Foreskin keratinocyte (primary cell): ENCODE measurements at places on chromosomes 11 and 22.

- no peak for DNase-seq
Observed at GRCh38 chr11:20127671-20128527, 32.4 kb downstream of the DBX1 start.

- DNase-seq, result no peak
Observed at GRCh38 chr11:117319214-117319840, 3.3 kb upstream of the BACE1 start.

DNA sequence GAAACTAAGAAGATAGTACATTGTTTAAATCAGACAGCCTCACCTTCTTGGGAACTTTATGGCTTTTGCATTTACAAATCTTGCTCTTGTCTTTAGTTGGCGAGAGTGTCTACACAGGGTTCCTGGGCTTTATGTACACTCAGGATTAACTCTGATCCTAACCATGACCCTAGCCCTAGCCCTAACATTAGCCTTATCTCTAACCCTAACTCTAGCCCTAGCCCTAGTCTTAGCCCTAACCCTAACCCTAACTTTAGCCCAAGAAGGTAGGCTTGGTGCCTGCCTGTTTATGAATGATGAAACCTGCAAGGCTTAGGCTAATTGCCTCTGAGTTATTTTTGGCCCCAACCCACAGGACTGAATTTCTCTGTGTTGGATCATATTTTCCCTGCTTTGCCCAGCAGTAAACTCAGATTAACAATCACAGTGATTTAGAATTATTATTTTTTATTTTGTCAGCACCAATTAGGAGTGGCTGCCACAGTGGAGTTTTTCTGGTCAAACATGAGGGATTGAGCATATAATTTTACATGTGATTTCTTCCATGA, 44.1 kb upstream of the OR9Q1 start:
- DNase-seq, result no peak

DNA sequence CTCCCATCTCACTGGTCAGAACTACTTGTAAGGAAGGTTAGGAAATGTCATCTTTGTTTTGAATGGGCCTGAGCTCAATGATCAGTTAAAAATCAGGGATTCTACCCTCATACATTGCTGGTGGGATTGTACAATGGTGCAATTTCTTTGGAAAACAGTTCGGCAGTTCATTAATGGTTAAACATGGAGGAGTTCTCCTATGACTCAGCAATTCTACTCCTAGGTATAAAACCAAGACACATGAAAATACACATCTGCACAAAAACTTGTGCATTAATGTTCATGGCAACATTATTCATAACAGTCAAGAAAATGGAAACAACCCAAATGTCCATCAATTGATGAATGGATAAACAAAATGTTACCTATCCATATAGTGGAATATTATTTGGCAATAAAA, 4.9 kb upstream of the APOA5 start:
- no peak for DNase-seq

DNA sequence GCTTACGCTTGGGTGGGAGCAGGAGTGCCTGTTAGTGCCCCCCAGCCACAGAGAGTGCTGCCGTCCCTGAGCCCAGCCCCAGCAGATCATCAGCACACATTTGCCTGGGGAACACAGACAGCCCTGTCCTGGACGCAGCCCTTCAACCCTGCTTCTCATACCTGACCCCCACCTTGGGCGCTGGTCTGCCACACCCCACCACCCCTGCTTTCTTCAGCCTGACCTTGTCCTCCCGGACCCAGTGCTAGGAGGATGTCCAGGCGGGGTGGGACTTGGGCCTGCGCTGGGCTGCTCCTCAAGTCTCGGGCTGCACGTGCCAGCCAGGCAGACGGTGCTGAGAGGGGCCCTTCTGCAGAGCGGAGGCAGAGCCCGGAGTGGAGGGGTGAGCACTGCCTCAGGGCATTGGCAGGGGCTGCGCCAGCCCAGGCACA, 119.2 kb downstream of the KCNQ1OT1 start:
- DNase-seq, result no peak

- no peak for DNase-seq
Observed at GRCh38 chr11:134662629-134663360, 250.8 kb upstream of the B3GAT1 start.

GRCh38 chr11:119993722-119994121, 144.2 kb downstream of the TRIM29 start:
- no peak for DNase-seq

DNA sequence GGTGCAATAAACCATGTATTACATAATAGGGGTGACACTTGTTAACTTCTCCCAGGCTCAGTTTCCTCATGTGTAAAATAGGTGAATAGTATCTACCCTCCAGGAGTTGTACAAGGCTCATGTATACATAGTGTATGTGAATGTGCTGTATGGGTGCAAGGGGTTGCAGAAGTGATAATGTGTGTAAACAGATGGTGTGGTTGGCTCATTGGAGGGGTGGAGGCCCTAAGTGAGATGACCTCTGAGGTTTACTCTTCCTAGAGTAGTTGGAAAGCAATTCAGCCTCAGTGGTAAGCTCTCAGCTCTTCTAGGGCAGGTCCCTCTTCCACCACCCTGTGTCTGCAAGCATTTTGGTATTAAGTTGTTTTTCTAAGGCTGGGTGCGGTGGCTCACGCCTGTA, 102.4 kb downstream of the PTPRJ start:
- DNase-seq, result no peak

DNA sequence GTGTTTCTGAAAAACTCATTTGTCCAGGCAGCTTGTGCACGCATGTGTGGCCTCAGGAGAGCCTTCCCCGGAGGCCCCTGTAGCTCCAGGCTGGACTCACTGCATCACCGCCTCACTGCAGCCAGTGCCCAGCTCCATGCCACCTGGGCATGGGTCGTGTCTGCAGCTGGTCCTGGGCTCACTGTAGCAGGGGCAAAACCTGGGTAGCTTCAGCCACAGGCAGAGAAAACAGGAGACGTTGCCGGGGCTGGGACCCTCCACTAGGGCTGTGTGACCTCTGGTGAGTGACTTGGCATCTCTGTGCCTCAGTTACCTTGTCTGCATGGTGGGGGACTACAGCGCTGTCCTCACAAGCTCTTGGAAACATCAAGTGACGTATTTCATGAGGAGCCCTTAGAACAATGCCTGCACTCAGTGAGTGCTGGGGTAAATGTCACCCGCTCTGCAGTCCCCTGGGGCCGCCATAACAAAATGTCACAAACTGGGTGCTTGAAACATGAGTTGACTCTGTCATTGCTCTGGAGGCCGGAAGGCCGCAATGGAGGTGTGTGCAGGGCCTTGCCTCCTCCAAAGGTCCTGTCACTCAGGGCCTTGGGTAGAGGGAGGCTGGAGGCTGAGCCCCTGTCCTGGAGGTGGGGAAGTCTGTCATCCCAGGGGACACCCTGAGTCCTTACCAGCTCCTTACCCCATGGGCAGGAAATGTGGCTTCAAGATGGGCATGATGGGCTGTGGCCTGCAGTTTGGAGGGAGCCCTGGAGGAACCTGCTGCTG, 488.7 kb downstream of the TBC1D22A start:
- DNase-seq, result no peak

GRCh38 chr11:93957397-93957952, 63.7 kb upstream of the HEPHL1 start:
- DNase-seq, result no peak

DNA sequence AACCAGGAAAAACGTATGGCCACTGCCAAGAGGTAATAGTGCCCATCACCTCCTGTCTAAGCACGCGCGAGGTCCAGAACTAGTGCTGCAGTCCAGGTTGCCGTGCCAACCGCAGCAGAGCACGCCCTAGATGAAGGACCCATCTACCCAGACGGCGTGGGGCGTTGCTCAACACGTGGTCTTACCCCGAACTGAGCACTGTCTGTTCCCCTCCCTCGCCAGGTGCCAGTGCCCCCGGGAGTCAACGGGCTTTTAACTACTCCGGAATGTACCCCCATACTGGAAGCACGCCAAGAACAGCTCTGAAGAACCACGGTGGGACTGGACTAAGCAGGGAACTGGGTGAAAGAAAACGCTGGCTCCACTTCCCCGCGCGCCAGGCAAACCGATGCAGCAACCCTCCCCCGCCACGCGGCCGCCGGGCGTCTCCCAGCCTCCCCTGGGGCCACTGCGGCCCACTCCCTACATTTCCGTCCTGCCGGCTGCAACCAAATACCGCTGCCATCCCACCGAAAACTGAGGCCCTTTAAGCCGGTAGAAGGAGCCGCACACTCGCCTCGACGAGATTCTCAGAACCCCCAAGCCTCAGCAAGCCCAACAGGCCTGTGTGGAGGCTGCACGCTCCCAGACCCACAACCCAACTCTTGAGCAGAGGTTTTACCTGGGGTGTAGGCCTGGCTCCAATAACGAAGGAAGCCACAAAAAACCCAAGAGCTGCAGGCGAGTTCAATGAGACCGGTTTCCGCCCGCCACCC, at the start of gene HSPA8:
TSS of gene HSPA8 (minus strand) at position 734 of the 755 bp plus-strand sequence. CDS start 812 bp downstream, outside the sequence.
- peak; percentile 37 for DNase-seq

- DNase-seq, result no peak
Observed at GRCh38 chr11:112863305-112863704, 97.9 kb upstream of the NCAM1 start.

GRCh38 chr22:31361743-31362142, 15.6 kb upstream of the PATZ1 start:
- DNase-seq, result no peak

GRCh38 chr11:79813551-79813950, 372.7 kb upstream of the TENM4 start:
- DNase-seq, result no peak

- no peak for DNase-seq
Observed at GRCh38 chr11:121808096-121808495, 307.9 kb downstream of the BLID start.

DNA sequence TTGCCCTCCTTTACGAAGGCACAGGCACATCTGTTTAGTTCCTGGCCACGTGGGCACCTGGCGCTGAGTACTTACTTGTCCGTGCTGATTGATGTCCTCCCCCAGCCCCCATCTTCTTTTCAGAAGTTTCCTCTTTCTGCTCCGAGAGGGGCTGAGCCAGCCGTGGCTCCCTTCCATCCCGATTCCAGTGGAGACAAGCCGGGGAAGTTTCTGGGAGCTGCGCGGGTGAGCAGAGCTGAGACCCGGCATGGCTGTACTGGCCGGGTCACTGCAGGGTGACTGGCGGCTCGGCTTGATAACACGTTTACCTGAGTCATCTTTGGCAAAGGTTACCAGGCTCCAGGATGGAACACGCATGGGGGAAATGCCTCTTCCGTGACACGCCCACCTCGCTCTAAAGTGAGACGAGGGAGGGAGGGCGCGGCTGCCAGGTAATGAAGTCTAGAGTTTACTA, 45.4 kb upstream of the ATXN10 start:
- DNase-seq, result peak; percentile 90

- no peak for DNase-seq
Observed at GRCh38 chr22:44500599-44500998, 2.6 kb upstream of the RTL6 start.

DNA sequence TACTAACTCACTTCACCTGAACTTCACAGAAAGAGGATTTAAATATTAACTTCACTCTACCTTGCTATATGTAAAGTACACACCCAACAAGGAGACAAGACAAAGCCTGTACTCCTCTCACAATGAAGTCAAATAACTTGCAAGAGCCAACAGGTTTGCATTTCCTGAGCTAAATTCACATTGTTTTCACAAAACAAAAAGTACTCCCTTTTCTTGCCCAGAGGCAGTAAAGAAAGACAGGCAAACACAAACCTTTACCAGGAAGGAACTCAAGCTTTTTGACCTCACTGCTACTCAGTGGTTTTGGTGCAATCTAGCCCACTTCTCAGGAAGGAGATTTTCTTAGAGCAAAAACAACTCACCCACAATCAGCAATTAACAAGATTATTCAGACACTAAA, 15.7 kb downstream of the USP28 start:
- DNase-seq, result peak; percentile 94

- no peak for DNase-seq
Observed at GRCh38 chr11:27173545-27173944, 132.9 kb downstream of the BBOX1 start.

DNA sequence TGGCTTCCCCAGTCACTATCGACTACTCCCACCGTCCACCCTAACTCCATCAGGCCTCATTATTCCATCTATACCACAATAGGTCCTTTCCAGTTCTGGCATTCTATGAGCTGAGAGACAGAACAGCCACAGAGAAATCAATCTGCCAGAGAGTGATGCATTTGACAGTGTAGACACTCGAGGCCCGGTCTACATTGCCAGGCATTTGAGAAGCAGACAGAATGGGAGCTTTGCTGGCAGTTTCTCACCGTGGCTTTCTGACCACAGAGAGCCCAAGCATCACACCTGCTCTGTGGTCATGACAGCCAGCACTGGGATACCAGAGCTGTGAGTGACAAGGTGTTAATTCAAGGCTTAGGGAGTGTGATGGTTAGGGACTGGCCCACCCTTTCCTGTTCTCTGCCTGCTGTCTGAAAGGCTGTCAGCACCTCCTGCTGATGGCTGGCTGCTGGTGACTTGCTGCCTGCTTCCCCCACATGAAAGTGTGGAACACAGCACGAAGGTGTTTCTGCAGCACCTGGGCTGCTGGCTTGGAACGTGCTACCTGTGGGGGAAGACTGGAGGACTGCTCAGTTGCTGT, 137.8 kb downstream of the KIRREL3 start:
- DNase-seq, result no peak

- DNase-seq, result no peak
Observed at GRCh38 chr11:61417670-61418069, 12.1 kb downstream of the CPSF7 start.
